NCI-H69 (cell line): ENCODE measurements at places on chromosomes 6 and 20.
A peak's percentile ranks its signal among the peaks of the same experiment; 100 is the strongest.

- DNase-seq, result no peak
These were observed 13.1 kb downstream of the C20orf96 start for GRCh38 chr20:277496-277781.

DNA sequence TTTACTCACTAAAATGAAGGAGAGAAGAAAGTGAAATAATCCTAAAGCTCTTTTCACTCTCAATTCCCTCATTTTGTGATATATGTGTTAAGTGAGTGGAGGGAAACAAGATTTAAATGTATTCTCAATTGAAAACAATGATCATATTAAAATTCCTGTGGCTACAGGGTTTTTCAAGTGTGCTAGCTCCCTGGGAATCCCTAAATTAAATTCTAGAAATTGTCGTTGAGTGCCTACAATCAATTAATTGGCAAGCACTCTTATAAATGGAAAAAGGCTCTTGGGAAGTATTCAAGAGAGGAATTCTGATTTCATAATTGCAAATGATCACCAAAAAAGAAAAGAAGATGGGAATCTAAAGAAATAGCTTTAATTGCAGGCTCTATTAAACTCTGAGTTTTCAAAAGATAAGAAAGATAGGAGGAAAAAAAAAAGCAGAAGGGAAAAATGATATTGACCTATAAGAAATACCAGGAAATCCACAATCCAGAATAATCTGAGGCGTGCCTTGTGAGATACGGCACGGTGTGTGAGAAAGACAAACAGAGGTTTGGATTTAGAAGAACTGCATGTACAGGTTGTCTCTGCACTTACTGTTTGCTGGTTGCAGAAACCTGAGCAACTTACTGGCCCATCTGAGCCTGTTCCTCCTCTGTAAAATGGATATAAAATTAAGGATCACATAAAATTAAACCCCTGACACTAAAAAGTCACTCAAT lies 18.3 kb upstream of the MBOAT1 start:
- DNase-seq, result no peak

GRCh38 chr6:75381877-75382633 lies 97.5 kb upstream of the TMEM30A start:
- DNase-seq, result peak; percentile 73

GRCh38 chr20:58660855-58661597 lies 9.9 kb downstream of the STX16 start:
- no peak for DNase-seq

DNA sequence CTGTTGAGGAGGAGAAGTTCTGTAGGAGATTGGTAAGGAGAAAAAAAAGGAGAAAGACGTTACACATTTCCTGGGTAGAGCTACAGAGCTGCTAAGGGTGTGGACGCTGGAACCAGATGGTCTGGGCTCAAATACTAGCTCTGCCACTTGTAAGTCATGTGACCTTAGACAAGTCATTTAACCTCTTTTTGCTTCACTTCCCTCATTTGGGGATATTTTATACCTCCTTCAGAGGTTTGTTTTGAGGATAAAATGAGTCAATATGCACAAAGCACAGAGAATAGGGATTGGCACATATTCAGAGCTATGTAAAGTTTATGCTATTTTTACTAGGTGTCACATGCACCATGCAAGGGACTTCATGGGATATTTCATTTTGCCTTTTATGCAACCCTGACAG lies 708.8 kb downstream of the DHX35 start:
- no peak for DNase-seq

DNA sequence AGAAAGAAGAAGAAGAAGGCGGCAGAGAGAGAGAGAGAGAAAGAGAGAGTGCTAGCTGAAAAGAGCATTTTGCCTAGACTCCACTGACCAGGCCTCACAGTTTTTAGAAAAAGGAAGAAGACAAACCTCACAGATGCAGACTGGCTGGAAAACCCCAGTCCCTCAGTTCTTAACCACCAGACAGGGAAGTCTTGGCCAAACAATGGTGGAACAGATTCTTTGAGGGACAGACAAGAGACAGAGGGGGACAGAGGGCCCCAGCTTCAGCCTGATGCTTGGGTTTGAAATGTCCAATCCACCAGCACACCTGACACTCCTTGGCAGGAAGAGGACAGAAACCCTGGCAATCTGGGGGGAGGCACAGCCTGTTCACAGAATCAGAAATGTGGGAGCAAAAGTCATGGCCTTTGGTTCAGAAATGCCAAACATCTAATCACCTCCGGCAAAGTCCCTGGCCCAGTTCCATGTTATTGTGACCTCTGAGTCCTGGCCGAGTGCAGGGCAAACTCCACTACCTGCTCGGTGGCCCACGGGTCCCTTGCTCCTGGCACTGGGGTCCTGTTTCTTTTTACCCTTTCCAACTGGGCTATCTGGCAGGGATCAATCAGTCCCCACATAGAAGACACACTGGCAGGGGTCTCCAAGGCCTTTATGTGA lies 235.2 kb downstream of the LY86 start:
- DNase-seq, result no peak

GRCh38 chr6:126002755-126003679 lies 16.7 kb downstream of the TRMT11 start:
- no peak for DNase-seq

GRCh38 chr6:43911354-43912115 lies 141.5 kb downstream of the VEGFA start:
- DNase-seq, result peak; percentile 94

- peak; percentile 47 for DNase-seq
These were observed 709 bp downstream of the PPP1R16B start for GRCh38 chr20:38805958-38806854.

- DNase-seq, result peak; percentile 66
These were observed 224.2 kb downstream of the NFATC2 start for GRCh38 chr20:51318058-51318949.

- DNase-seq, result no peak
These were observed 126.3 kb downstream of the COL12A1 start for GRCh38 chr6:75079589-75079988.
